Vagina (tissue), 2 donors: ENCODE measurements at places on chromosomes 5 and 9.

DNA sequence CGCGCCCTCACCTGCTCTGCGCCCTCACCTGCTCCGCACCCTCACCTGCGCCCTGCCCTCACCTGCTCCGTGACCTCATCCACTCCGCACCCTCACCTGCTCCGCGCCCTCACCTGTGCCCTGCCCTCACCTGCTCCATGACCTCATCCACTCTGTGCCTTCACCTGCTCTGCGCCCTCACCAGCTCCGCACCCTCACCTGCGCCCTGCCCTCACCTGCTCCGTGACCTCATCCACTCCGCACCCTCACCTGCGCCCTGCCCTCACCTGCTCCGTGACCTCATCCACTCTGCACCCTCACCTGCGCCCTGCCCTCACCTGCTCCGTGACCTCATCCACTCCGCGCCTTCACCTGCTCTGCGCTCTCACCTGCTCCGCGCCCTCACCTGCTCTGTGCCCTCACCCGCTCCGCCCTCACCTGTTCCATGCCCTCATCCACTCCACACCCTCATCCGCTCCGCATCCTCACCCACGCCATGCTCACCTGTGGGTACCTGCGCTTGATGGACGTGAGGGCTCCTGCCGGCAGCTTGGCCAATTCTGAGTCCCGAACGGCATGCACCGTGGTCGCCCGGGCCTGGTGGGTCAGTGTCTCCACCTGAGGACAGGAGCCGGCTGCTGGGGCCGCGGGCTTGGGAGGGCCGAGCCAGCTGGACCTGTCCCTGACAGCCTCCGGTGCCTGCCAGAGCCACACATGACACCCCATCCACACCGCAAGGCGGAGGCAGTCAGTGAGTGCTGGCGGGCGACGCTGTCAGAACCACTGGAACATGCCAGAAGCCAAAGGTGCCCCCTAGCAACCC lies 35.6 kb upstream of the NSMF start:
- DNase-seq: no peak

DNA sequence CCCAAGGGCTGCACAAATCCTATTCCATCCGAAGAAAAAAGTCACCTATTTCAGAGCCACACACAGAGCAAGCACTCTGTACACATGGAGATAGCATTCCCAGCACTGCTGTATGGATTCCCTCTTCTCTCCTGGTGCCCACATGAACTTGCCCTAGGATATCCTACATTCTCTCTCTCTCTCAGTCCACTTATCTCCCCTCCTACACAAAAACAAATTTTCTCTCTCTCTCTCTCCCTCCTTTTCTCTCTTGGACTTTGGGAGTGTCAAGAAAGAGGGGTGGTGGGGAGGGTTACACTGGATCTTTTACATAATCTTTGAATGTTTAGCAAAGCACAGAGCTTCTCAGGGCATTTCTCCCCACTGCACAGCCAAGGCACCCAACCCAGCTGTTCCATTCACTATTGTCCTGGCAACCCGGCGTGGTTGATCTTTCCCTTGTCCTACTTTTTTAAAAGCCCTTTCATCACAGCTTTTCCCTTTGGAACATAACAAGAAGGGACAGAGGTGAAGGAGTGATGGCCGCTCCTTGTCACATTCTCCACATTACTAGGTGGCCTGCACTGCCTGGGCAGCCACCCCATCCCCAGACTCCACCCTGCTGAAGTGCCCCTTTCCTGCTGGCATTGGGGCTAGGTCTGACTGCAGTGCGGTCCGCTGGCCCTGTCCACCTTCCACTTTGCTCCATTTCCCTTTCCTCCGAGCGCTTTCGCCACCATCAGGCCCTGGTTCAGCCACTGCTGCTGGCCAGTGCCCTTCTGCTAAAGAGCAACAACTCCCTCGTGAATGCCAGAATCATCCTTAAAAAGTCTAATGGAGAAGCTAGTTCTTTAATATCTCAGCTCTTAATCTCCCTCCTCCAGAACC lies 22.2 kb upstream of the SLC1A3 start:
- DNase-seq: no peak

DNA sequence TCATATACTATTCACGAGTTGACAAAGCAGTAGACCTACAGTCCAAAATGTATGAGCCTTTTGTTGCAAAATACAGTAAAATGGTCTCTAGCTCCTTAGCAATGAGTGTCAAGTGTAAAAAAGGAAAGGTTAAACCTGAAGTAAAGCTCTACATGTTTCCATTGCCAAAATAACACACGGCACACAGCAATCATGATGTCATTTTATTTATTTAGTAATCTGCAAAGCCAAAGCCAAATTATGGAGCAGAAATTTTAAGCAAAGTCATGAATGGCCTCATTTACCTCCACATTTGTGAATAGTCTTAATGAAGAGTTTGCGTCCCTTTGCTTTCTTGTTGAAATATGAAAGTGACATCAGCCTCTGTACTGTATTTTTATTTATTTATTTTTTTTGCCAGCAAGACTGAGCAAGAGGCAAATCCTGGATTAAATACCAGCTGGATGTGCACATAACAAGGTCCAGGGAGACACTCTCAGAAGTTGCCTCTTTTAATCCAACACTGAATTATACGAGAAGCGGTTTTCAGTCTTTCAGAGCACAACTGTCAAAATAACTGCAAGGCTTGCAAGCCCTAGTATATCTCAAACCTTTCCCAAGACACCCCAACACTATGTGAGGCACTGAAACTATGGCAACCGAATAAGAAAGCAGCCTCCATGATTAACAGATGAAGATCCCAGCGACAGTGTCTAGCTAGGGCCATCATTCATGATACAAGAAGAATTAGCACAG lies 9.7 kb downstream of the SEMA6A start:
- no peak for DNase-seq

- DNase-seq: no peak
These were observed 4.3 kb upstream of the RMND5B start for GRCh38 chr5:178126556-178126955.

GRCh38 chr9:124361128-124361527 lies 54.1 kb downstream of the PSMB7 start:
- DNase-seq: no peak

GRCh38 chr9:15505921-15506320 lies 4.8 kb downstream of the PSIP1 start:
- DNase-seq: no peak

DNA sequence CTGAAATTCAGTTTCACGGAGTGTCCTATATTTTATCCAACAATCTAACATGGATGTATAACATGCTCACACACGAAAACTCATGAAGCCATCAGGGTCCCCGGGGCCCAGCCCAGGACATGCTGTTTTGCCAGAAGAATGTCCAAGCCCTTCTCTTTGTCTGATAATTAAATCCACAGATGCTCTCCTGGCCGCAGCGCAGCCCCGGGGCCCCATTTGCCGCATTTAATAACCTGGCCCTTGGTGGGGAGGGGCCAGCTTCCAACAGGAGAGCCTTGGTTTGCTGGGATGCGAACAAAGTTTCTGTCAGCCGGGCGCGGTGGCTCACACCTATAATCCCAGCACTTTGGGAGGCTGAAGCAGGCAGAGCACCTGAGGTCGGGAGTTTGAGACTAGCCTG lies 30.0 kb downstream of the PLPP7 start:
- no peak for DNase-seq

DNA sequence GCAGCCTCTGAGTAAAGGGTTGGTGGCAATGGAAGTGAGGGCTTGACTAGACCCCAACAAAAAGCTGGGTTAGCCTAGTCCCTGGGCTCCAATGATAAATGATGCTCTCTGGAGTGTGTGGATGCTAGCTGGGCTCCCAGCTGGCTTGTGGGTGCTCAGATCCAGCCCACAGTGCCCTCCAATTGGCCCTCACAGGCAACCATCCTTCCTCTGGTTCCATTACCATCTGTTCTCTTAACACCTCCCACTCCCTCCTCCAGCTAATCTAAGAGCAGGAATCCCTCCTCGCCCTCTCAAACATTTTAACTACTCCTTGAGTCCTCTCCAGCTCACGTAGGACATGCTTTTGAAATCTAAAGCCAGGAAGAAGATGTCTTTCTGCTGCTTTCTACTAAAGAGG lies 25.2 kb upstream of the FRMD3 start:
- no peak for DNase-seq

GRCh38 chr9:117687532-117687931 lies 16.7 kb upstream of the TLR4 start:
- DNase-seq: no peak

DNA sequence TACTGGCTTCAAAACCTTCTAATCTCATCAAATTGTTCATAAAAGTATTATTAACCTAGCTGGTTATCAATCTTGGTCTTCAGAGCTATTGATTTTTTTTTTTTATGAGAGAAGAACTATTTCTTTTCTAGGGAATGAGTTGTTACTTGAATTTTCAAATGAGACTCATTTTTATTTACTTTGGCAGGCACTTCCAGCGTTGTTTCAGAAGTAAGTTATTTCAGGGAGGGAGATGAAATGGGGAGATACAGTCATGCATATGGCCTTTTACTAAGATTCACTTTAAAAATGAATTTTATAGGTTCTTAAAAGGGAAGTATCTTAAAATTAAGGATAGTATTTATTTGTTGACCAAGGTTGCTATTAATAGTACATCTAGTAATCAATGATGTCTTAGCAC lies 129.6 kb downstream of the IZUMO3 start:
- DNase-seq: no peak

DNA sequence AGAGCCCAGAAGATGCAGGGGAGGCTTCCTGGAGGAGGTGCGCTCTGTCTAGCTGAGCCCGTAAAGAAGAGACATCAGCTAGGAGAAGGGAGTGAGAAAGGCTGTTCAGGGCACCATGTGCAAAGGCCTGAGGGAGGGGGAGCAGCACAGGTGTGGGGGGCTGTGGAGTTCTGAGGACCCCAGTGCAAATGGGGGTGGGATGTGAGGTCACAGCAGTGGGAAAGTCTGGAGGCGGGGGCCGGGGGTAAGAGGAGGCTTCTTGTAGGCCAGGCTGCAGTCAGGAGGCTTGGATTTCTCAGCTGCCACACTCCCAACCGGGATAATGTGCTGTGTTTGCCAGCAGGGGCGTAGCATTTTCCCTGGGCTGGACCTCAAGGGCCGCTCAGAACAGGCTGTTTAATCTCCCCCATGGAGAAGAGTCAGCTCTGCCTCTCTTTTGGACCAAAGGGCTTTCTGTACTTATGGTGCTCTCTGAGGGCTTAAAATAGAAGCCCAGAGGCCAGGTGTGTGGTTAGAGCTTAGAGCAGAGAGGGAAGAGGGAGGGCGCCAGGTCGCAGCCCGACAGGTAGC lies 5.7 kb downstream of the NEURL1B start:
- no peak for DNase-seq

GRCh38 chr9:77451507-77451906 lies 196.6 kb downstream of the GNA14 start:
- DNase-seq: no peak

GRCh38 chr5:169006842-169007790 lies 293.8 kb downstream of the SLIT3 start:
- no peak for DNase-seq

GRCh38 chr9:92729735-92730155 lies 34.9 kb downstream of the BICD2 start:
- no peak for DNase-seq

DNA sequence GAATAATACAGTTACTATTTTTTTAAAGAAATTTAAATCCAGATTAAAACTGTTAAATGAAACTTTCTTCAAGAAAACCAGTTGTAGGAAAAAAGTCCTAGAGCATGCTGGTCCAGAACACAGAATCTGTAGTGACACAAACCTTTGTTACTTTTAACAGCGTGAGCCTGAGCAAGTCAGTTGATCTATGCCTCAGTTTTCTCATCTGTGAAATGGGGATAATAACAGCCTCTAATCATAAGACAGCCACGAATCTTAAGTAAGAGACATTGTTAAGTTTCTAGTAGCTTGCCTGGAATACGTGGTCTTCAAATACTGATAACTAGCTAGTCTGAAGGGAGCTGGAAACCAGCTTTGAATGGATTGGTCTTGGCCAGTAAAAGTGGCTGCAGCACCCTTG lies 158.6 kb downstream of the ADAMTS12 start:
- DNase-seq: no peak

- DNase-seq: no peak
These were observed 26.6 kb downstream of the AK3 start for GRCh38 chr9:4714266-4715016.

DNA sequence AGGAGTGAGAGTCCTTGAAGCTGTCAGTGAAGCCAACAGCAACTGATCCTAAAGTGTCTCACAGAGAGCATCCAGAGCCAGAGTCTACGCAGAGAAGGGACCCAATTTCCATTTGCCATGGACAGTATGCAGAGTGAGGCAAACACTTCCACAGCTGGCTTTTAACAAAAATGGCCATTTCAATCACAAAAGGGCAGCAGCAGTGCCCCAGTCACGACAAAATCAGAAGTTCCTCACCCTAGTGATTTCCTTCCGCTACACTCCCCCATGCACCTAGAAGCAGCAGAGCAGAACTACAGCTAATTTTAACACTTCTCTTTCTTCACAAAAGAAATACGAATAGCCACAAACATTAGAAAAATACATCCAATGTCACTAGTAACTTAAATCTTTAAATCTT lies 27.9 kb downstream of the FBXW11 start:
- DNase-seq: no peak

- no peak for DNase-seq
These were observed 59.7 kb upstream of the HMHB1 start for GRCh38 chr5:143752165-143752850.

DNA sequence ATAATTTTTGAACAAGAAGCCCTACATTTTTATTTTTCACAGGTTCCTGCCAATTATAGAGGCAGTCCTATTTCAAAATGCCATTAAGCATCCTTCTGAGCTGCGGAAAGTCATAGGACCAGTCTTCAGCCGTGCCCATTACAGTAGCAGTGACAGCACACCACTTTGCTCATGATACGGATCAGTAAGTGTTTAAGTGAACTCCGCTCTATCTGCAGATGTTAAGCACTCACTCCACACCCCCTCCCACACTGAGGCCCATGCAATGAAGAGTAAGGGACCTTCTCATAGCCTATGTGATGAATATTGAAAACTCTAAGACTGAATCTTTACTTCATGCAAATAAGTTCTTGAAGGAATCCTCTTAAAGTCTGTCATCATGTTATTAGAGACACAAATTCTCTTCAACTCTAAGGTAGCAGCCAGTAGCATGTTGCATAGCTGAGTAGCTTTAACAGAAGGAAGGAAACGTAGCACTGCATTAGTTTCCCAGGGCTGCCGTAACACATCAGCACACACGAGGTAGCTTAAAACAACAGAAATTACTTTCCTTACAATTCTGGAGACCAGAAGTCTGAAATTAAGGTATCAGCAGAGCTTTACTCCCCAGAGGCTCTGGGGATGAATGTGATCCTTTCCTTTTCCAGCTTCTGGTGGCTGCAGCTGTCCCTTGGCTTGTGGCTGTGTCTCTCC lies 20.3 kb upstream of the TAF11L2 start:
- no peak for DNase-seq

DNA sequence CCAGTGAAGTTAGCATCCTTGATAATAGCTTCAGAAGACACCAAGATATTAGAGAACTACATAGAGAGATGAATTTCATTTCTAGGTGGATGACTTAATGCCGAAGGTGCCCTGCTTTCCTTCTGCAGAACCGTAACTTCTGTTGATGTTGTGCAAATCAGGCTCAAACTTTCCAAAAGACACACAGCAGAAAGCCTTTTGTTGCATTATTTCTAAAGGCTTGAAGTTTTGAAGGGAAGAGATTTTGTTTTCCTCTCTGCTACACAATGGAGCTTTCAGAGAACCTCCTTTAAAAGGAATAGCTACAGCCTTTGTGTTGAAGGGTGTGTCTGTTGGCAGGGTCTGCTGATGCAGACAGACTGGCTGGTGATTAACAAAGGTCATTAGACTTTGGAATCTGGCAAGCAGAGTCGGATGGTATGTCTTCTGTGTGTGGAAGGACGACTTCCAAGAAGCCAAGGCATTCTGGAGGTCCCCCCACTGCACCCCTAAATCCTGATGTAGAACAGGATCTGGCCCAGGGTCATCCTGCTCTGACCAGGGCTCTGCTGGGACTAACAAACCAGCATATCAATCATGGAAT lies 57.8 kb downstream of the ZNF462 start:
- no peak for DNase-seq

GRCh38 chr5:12743582-12743981 lies 839.3 kb upstream of the CTNND2 start:
- no peak for DNase-seq
